Heart left ventricle (tissue), 16 donors: ENCODE measurements at places on chromosomes 7 and 10. TPM values are rescaled to one million over a fixed set of nuclear protein-coding genes. Genes with fewer than 3 reads are reported as not detected.

The INSYN2A gene
- polyA plus RNA-seq = 0.01 TPM

The HOXA10 gene
- polyA plus RNA-seq = 0.06 TPM

The ZNF467 gene
- 4.7 TPM for polyA plus RNA-seq

The GRB10 gene
- polyA plus RNA-seq = 21.1 TPM

The ZNF800 gene
- 4.2 TPM for polyA plus RNA-seq

The ACBD5 gene
- 28.3 TPM for polyA plus RNA-seq

The FAM221A gene
- 6.1 TPM for polyA plus RNA-seq

The SLC18A3 gene
- polyA plus RNA-seq = not detected

The C7orf33 gene
- polyA plus RNA-seq = not detected

The RET gene
- polyA plus RNA-seq = 0.29 TPM

The KNDC1 gene
- not detected for polyA plus RNA-seq

The GIMAP5 gene
- polyA plus RNA-seq = 22.2 TPM

The HKDC1 gene
- 0.14 TPM for polyA plus RNA-seq

The OR6V1 gene
- not detected for polyA plus RNA-seq

The LIPN gene
- not detected for polyA plus RNA-seq

The PTER gene
- 3.4 TPM for polyA plus RNA-seq

The PTF1A gene
- not detected for polyA plus RNA-seq

The MIOS gene
- polyA plus RNA-seq = 5.7 TPM

The CLEC5A gene
- polyA plus RNA-seq = 1.1 TPM

The SPRN gene
- 0.04 TPM for polyA plus RNA-seq

The CNTNAP2 gene
- polyA plus RNA-seq = not detected

The CALHM1 gene
- polyA plus RNA-seq = not detected

The GATA3 gene
- polyA plus RNA-seq = 1.1 TPM

The FAM24B gene
- 0.53 TPM for polyA plus RNA-seq

The ELMO1 gene
- polyA plus RNA-seq = 6.9 TPM

The CPN1 gene
- polyA plus RNA-seq = not detected

The HILPDA gene
- 8.5 TPM for polyA plus RNA-seq

The ARF5 gene
- polyA plus RNA-seq = 173 TPM

The STEAP4 gene
- 6.8 TPM for polyA plus RNA-seq

The ABCC2 gene
- polyA plus RNA-seq = 0.21 TPM

The STMP1 gene
- 34.4 TPM for polyA plus RNA-seq

The EPHA1 gene
- polyA plus RNA-seq = not detected

The RNF32 gene
- polyA plus RNA-seq = 0.19 TPM

The HELLS gene
- 0.62 TPM for polyA plus RNA-seq

The EIF4EBP2 gene
- polyA plus RNA-seq = 41.8 TPM

The LIPM gene
- not detected for polyA plus RNA-seq
